ENCODE measurements at places on chromosomes 2 and 18. TPM values are rescaled to one million over a fixed set of nuclear protein-coding genes. Genes with fewer than 3 reads are reported as not detected.

- DNase-seq = no peak
Observed at GRCh38 chr2:120879431-120880295, 144.0 kb downstream of the GLI2 start.

- no peak for DNase-seq
Observed at GRCh38 chr2:75607988-75608683, 38.4 kb upstream of the MRPL19 start.

- DNase-seq = no peak
Observed at GRCh38 chr18:6434481-6434880, 19.8 kb upstream of the L3MBTL4 start.

GRCh38 chr2:162537651-162538050 lies 193.7 kb downstream of the GCA start:
- DNase-seq = no peak

DNA sequence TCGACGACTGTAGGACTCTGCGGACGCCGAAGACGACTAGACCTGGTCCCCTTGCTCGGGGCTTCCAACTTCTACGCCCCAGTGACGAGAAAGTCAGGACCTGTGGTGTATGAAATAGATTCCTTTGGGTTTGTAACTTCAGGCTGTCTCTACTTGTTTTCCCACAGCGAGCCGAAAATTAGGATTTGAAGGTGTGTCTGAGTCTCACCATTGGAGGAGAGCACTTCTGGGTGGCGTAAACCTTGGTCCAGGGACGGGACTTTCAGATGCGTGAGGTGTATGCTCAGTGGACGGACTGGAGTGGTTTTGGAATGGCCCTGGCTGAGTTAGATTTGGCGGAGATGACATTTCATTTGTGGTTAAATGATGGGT lies 1.3 kb downstream of the BIRC6 start:
- peak; percentile 13 for DNase-seq

DNA sequence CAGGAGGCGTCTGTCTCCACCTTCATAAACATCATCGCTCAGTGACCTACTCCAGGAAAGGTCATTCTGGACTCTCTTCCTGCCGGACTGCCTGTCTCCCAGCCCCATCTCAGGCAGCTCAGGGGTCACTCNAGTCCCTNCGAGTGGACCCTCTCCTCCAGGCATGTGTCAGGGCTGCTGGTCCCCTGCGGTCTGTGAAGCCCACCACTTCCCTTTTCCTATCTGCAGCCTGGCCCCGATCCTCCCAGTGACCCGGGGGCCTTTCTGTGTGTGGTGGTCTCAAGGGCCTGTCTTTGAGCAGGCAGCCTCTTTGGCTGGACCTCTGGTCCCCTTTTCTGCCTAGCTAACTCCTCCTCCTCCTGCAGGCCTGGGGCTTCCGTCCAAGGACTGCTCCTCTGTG lies 5.9 kb upstream of the PARD6G start:
- no peak for DNase-seq

DNA sequence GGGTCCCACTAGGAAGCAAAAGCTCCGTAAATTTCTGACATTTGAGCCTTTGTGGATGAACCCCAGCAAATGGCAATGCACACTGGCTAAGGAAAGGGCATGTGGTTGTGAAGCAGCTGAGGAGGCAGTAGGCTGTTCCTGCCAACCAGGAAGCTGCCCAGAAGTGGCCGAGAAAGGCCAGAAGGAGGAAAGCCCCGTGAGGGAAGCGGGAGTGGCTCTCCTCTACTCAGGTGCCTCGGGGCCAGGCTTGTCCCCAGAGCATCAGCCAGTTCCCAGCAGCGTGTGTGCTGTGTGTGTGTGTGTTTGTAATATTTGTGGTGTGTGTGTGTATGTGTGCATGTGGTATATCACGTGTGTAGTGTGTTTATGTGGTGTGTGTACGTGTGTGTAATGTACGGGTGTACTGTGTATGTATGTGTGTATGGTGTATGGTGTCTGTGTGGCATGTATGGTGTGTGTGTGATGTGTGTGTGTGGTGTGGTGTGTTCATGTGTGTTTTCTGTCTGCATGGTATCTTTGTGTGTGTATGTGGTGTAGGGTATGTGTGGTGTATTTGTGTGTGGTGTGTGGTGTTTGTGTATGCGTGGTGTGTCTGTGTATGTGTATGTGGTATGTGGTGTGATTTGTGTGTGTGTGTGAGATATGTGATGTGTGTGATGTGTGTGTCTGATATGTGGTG lies 90.6 kb downstream of the APOB start:
- DNase-seq = no peak

DNA sequence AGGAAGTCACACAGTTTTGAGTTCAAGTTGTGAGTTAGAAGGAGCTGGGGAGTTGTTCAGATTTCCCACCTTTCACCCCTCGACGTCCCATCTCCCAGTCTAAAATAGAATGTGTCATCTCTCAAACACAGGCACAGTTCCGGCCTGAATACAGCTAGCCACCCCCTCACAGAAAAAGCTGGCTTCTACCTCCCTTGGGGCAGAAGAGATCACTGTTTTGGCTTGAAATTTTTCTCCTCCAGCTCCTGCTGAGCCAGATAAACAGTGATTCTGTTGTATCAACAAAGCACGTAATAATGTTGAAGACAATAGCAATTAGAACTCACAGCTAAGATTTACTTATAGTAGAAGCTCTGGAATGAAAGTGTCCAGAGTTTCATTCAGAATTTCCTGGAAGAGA lies 74.7 kb downstream of the KIAA2012 start:
- DNase-seq = no peak

- no peak for DNase-seq
Observed at GRCh38 chr2:63735263-63735662, 106.4 kb upstream of the UGP2 start.

- no peak for DNase-seq
Observed at GRCh38 chr2:176099159-176099727, 352 bp upstream of the HOXD12 start.

GRCh38 chr18:22542406-22542835 lies 124.7 kb upstream of the CTAGE1 start:
- no peak for DNase-seq

DNA sequence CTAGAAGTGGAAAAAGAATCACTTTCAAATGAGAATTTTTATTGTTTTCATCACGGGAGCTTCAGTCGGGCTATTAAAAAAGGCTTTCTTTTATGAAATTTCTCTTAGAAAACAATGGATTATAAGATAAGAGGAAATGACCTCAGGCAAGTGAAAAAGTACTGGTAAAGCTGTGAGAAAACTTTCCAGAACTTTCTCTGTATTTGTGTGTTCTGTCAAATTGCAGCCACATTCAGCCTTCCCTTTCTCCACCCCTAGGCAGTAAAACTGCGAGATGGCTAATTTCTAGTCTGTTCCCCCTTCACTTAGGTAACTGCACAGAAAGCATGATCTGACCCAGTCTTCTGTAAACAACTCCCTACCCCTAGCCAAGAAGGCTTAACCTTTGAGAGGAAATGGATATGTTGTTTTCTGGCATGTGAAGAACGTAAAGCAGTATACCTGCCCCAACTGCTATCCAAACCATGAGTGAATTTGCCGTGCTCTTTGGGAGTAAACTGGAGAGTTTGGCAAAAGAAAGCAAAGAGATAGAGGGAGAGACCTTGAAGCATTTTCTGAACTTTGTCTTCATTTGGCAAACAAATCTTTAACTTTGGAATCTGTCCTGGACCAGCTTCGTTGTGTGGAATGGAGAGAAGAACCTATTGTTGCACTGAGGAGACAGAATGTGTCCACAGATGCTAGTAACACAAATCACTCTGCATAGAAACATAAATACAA lies 105.4 kb downstream of the ETAA1 start:
- no peak for DNase-seq

DNA sequence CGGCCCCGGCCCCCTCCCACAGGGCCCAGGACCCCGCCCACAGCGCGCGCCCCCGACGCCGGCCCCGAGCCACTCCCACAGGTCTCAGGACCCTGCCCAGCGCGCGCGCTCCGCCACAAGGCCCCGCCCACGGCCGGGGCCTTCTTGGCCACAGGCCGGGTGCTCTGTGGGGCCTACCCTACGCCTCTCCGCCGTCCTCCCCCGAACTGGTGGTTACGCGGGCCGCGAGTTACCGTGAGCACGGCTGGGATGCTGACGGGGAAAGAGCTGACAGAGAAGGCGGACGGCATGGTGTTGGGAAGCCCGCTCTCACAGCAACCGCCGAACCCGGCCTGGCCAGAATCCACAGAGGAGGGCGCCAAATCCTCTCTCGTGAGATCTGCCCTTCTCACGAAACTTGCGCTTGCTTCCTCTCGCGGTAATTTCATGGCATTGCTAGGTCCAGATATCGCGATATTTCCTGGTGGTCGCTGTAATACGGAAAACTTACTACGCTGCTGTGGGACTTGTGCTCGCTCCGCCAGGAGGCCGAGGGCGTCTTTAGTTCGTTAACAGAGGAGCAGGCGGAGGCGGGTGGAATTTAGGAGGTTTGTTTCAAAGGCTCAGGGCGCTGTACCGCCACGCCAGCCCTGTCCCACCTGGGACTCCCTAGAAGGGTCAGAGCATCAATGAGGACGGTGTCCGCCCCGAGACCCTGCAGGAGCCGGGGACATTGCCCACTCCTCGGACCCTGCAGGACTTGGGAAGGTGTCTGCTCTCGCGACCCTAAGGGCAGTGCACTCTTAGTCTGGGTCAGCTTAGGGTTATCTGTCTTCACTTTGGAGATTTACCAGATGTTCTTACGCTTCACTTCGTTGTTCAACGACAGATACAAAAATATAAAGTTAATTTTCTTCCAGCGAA lies at the start of gene TMEM18:
Gene TMEM18, minus strand, starts transcription at position 351 of the 903 bp plus-strand sequence. Its CDS starts 61 bp downstream, at position 290.
- DNase-seq = peak; percentile 98

GRCh38 chr2:228987441-228988155 lies 283.5 kb downstream of the PID1 start:
- DNase-seq = no peak

DNA sequence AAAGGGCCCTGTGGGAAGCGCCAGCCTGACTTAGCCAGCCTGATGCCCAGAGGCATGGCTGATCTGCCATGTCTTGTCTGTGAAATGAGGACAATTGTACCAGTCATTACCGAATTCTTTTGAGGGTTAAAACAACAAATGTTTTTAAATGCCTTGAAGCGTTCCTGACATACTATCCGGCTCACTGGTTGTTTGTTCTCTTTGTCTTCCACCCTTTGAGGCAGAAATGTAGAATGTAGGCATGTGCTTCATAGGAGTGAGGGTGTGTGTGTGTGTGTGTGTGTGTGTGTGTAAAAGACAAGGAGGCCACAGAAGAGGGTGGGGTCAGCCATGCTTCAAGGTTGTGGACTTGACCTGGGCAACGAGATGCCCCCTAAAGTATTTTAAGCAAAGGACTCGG lies 35.5 kb downstream of the TGFBRAP1 start:
- no peak for DNase-seq

DNA sequence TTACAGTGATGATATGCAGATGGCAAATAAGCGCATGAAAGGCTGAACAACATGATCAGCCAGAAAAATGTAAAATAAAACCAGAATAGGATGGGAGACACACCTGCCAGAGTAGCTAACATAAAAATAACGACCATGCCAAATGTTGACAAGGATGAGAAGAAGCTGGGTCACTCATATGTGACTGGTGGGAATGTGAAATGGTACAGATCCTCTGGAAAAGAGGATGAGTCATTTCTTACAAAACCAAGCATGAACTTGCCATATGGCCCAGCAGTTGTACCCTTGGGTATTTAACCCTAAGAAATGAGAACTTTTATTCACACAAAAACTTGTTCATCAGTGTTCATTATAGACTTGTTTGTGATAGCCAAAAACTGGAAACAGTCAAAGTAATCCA lies 143.8 kb downstream of the SH3BP4 start:
- no peak for DNase-seq

GRCh38 chr2:46276642-46277041 lies 20.6 kb upstream of the EPAS1 start:
- DNase-seq = no peak

GRCh38 chr18:35441857-35442595 lies 55.7 kb downstream of the INO80C start:
- DNase-seq = no peak

GRCh38 chr2:126770466-126770865 lies 114.5 kb downstream of the GYPC start:
- no peak for DNase-seq

DNA sequence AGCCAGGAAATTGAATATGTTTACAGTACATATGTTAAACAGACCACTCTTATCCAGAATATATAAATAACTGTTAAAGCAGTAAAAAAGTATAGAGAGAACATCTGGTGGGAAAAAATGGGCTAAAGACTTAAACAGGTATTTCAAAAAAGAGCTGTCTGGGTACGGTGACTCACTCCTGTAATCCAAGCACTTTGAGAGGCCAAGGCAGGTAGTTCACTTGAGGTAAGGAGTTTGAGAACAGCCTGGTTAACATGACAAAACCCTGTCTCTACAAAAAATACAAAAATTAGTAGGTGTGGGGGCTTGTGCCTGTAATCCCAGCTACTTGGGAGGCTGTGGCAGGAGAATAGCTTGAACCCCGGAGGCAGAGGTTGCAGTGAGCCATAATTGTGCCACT lies 171.4 kb upstream of the FSIP2 start:
- no peak for DNase-seq

DNA sequence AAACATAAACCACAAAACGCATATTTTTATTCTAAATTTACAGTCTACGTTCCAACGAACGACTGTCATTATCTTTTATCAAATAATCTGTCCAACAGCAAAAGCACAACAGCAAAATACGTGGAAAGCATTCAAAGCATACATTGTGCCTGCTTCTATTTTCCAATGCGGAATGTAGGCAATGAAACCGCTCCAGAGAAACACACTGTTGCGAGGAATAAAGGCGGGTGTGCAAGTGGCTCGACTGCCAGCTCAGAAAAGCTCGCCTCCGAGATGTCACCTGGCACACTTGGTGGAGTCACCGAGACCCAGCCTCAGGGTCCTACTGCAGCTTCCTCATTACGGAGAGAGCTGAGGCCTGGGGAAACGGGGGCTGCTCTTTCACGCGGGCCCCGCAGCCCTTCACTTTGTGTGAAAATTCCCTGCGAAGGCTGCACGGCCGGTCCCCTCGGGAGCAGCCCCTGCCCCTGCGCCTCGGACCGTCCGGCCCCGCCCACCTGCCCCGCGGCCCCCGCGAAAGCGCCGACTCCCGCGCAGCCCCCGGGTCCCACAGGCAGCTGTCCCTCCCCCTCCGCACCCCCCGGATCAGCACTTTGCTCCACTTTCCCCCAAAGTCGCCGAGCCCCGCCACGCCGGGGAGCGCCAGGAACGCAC lies 752 bp downstream of the MGAT4A start:
- DNase-seq = peak; percentile 76

Gene ASPRV1
- 1.1 TPM for total RNA-seq

Gene ELOA2
- not detected for total RNA-seq

Gene GPR55
- total RNA-seq = 0.81 TPM

Gene SERPINB10
- total RNA-seq = 0.27 TPM

Gene GKN2
- not detected for total RNA-seq

All from hematopoietic multipotent progenitor cell (in vitro differentiated cells).